CD4-positive, alpha-beta T cell treated with Interleukin-15 for 4 hours (primary cell): ENCODE measurements at places on chromosomes 16 and 17.

DNA sequence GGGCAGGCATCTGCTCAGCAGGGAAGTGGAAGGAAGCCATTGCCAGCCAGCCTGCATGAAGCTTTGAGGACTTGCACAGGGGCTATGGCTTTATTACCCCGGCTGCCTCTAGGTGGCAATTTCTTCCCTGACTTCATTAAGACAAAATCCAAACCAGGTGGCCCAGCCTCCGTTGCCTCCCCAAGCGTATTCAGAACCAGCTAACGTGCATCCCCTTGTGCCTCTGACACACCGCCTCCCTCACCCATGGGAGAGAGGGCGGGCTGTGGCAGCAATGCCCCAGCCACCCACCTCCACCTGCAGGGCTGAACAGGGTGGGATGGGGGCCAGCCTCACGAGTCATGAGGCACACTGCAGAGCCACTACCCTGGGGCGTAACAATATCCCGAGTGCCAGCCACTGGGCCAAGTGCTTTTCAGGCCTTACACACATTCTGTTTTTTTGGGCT is 6.8 kb downstream of the KIFC3 start:
- DNase-seq, result peak; percentile 37

GRCh38 chr17:7479213-7480088 is at the start of gene ZBTB4:
TSS of gene ZBTB4 (minus strand) at chr17:7479631. CDS start at chr17:7466801, 12,830 bp downstream.
- peak; percentile 55 for DNase-seq

DNA sequence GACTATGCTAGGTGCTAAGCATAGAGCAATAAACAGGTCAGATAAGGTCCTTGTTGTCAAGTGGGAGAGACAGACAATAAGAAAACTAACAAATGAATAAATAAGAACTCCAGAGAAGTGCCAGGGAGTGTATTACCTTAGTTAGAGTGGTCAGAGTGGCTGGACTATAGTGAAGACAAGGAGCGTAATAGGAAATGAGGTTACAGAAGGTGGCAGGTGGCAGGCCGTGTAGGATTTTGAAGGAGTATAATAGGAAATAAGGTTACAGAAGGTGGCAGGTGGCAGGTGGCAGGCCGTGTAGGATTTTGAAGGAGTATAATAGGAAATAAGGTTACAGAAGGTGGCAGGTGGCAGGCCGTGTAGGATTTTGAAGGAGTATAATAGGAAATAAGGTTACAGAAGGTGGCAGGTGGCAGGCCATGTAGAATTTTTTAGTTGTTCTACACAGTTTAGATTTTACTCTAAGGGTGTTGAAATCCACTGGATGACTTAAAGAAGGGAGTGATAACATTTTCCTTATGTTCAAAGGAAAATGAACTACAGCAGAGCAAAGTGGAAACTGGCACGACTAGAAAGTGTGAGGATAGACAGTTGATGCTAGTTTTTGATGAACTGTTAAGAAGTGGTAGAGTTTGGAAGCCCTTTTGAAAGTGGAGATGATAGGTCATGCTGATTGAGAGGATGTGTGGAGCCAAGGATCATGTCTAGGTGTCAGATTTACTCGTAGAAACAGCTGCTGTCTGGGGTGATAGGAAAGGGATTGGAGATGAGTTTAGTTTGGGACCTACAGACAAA is 3.6 kb upstream of the KRTAP3-1 start:
- DNase-seq, result no peak

DNA sequence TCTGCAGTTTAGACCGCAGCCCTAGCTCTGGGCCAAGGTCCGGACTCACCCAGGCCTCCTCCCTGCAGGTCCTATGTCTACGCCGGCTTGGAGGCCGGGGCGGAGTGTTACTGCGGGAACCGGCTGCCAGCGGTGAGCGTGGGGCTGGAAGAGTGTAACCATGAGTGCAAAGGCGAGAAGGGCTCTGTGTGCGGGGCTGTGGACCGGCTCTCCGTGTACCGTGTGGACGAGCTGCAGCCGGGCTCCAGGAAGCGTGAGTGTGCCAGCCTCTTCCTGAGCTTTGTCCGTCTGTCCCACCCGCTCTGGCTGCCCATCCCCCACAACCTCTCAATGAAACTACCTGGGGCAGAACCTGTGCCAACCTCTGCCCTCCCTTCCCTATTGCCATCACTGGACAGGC is 20.1 kb downstream of the WSCD1 start:
- no peak for DNase-seq

DNA sequence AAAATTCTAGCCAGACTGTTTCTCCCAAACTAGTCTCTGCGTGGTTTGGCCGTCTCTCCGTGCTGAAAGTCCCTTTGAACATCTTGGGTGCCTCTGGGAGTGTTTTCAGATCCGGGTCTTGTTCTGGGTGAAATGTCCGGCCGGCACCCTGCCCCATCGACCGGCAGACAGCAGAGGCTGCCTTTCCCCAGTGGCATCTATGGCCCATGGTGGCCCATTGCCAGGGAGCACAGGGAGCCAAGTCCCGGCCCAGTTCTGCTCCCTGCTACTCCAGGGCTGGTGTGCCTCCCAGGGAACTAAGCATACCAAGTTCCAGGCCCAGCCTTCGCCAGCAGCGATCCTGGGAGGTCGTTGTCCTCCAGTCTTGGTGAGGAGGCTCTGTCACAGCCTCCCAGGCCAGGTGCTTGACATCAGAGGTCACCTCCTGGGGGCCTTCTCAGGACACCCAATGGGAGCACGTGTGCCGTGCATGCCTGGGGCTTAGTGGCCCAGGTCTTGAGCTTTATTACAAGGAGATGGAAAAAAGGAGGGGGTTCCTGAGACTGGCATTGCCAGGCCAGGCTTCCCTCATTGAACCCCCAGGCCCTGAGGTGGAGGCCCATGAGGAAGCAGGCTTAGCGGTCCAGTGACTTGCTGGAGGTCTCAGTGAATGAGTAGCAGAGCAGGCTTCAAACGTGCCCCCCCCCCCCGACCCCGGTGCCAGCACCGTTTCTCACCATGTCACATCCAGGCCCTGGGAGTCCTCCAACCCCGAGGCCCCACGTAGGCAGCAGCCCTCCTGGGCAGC is 54.0 kb downstream of the PGS1 start:
- DNase-seq, result no peak

GRCh38 chr16:28289048-28289447 is 3.3 kb upstream of the SBK1 start:
- DNase-seq, result no peak

DNA sequence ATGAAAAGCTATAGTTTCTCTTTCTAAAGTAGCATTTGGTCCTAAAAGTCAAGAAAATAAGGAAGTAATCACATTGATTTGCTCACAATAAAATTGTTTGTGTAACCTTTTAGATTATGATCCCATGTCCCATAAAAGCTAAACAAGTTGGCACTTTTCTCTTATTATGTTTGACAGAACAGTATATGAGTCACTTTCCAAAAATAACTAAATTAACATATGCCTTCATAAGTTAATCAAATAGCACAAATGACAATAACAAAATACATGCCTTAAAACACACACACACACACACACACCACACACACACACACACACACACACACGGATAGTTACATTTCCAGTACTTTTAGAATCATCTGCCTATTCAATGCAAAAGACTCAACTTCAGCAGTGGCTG is 2.8 kb downstream of the MED13 start:
- no peak for DNase-seq

DNA sequence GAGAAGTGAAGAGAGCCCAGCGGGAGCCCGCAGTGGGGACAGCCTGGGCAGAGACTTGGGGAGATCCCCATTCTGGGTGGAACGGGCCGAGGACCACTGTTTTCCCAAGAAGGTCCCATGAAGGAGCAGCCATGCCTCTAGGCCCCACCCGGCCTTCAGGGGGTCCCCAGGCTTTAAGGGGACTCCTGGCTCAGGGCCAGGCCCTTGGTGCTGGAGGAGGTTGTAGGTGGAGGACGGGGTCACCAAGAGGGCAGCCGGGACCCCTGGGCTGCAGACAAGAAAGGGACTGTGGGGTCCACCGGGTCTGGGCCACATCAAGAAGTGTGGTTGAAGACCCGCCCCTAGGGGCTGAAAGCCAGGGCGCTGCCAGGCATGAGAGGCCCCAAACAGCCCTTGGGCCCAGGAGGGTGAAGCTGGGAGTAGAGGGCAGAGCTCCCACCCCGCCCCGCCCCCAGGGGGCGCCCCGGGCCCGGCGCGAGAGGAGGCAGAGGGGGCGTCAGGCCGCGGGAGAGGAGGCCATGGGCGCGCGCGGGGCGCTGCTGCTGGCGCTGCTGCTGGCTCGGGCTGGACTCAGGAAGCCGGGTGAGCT is at the start of gene PRSS21:
Gene PRSS21, plus strand, starts transcription at position 487 of the 589 bp plus-strand sequence. Its CDS starts 32 bp downstream, at position 519.
- peak; percentile 17 for DNase-seq

DNA sequence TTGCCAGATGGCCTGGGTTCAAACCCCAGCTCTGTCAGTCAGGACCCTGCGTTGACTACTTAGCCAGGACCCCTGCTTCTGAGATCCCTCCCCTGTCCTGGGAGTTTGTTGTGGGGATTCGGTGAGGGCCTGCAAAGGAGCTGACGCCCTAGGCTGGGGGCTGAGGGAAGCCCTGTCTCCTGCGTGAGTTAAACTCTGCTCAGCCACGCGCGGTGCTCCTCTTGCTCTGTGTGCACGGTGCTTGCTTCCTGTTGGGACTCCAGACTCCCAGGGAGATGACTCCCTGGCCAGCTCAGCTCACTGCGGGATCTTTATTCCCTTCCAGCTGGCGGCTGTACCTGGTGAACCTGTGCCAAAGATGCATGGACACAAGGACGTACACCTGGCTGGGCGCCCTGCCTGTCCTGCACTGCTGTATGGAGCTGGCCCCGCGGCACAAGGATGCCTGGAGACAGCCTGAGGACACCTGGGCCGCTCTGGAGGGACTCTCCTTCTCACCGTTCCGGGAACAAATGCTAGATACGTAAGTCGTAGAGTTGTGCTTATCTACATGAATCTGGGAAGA is 37.4 kb downstream of the RNF213 start:
- no peak for DNase-seq

DNA sequence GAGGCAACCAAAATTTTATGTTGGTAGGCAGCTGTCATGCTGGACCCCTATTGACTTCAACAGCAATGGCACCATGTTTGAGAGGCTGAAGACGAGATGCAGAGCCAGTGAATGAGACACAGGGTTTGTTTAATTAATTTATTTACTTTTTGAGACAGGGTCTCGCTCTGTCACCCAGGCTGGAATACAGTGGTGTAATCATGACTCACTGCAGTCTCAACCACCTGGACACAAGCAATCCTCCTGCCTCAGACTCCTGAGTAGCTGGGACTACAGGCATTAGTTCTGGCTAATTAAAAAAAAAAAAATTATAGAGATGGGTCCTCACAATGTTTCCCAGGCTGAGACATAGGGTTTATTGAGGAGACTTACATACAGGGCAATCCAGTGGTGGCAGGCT is 36.2 kb upstream of the PPM1D start:
- no peak for DNase-seq

DNA sequence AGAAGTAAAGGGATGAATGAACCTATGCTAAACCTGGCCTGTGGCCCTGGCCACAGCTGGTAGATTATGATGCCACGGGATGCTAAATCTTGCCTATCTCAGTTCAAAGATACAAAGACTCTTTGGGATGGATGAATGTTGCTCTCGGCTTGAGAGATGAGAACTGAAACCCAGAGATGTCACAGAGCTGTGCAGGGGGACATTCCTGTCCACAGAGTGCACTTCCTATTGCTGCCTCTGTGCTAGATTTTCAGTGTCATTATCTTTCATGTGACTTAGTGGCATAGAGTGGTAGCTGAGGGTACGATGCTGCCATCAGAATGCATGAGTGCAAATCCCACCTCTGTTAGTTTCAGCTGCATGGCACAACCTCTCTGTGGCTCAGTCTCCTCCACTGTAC is 2.3 kb upstream of the MT1M start:
- DNase-seq, result no peak

- DNase-seq, result no peak
These were observed 8.1 kb downstream of the FASN start for GRCh38 chr17:82089723-82090548.

GRCh38 chr17:10126616-10127501 is 71.5 kb downstream of the GAS7 start:
- DNase-seq, result no peak

DNA sequence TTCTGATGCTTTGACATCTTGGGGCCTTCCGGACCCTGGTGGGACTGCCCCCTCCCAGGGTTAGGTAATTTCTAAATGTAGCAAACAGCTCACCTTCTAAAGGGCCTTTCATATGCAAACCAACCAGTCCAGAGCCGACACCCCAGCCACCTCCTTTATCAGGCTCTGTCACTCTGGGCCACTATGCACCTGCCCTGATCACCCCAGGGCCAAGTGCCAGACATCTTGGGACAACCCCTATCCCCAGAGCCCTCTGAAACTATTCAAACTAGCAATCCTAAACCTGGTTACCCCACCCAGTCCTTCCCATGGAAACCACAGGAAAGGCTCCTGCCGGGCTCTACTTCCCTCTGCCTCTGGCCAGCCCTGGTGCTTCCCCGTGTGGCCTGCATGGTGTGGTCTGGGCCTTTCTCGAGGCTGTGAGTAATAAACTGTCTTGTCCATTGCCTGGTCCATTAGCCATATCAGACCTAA is 91.2 kb upstream of the TNRC6C start:
- no peak for DNase-seq

DNA sequence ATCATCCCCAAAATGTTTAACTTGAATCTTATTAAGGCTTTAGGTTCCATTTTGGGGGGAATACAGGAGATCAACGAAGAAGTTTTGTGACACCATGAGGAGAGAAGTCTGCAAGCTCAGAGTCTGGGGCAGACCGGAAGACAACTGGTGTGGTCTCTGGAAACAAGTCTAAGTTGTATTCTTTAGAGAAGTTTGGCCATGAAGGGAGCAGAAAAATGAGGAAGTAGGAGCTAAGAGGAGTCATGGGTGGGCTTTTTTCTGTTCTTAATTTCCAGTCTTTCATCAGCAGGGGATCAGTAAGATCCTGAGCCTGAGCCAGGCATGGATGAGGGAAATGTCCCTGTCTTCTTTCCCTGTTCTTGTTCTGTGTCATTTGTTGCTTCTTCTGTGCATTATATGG is 35.8 kb upstream of the NF1 start:
- no peak for DNase-seq

GRCh38 chr17:9968881-9969280 is 63.8 kb upstream of the RCVRN start:
- DNase-seq, result no peak

- no peak for DNase-seq
These were observed 17.5 kb downstream of the TRIM25 start for GRCh38 chr17:56896217-56896967.

- DNase-seq, result no peak
These were observed 11.6 kb upstream of the MARCHF10 start for GRCh38 chr17:62819511-62820221.

DNA sequence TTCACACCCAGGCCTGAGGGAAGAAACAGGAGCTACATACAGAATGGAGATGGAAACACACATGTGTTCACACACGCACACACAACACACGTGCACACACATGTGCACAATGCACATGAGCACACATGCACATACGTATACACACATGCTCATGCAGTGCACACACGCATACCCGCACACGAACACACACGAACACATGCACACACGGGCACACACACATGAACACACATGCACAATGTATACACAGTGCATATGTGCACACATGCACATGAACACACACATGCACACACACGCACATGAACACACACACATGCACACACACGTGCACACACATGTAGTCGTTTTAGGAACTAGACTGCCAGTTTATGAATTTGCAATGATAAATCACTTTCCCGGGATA is 49.3 kb upstream of the CDR2 start:
- no peak for DNase-seq
